Smooth muscle cell of the coronary artery (primary cell): ENCODE measurements at places on chromosomes 2 and 18. TPM values are rescaled to one million over a fixed set of nuclear protein-coding genes. Genes with fewer than 3 reads are reported as not detected.

Gene PPP1R1C
- total RNA-seq: 0.38 TPM in 1 of 2 replicates, not detected in the other

Gene RSAD2
- total RNA-seq: 0.08 and 0.82 TPM in 2 replicates

Gene TUBA3D
- total RNA-seq: not detected in 2 replicates

Gene MBD1
- 55.9 and 57.4 TPM in 2 replicates for total RNA-seq

Gene NYAP2
- not detected in 2 replicates for total RNA-seq

Gene EML4
- 19.5 and 56.8 TPM in 2 replicates for total RNA-seq

Gene NTSR2
- not detected in 2 replicates for total RNA-seq

Gene EFEMP1
- total RNA-seq: 2,454 and 4,421 TPM in 2 replicates

Gene KCNG2
- total RNA-seq: 0.12 TPM in 1 of 2 replicates, not detected in the other

Gene ASAP2
- 18.6 and 48.1 TPM in 2 replicates for total RNA-seq

Gene TIMM21
- total RNA-seq: 29.5 and 35.0 TPM in 2 replicates

Gene SDC1
- total RNA-seq: 9.6 and 15.2 TPM in 2 replicates

Gene CPLX4
- not detected in 2 replicates for total RNA-seq

Gene MOB4
- 18.3 and 27.8 TPM in 2 replicates for total RNA-seq

Gene AOX1
- total RNA-seq: 3.2 and 208 TPM in 2 replicates

Gene TMEM237
- total RNA-seq: 7.7 and 36.5 TPM in 2 replicates

Gene ANKRD36B
- total RNA-seq: 14.3 and 17.8 TPM in 2 replicates

Gene M1AP
- 0.08 TPM in 1 of 2 replicates, not detected in the other for total RNA-seq

Gene ATG16L1
- total RNA-seq: 20.9 and 25.1 TPM in 2 replicates

Gene DSG1
- not detected in 2 replicates for total RNA-seq

Gene ACVR1C
- 0.08 and 0.59 TPM in 2 replicates for total RNA-seq

Gene SANBR
- total RNA-seq: 8.5 and 15.0 TPM in 2 replicates
